ENCODE measurements at places on chromosomes 16 and 17.

DNA sequence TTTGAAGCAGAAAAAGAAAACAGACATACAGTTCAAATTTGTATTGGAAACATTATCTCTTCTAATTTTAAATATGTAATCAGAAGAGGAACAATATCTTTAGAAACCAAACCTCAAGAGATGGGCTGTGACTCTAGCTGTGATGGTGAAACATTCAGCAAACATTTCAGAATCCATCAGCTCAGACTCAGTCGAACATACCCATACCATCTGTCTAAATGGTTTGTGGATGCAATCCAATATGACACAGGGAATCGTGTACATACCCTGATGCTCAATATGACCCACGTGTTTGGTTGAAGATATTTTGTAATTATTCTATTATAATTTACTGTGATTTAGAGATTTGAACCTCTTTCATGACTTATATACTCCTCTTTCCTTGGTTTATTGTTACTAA is 665.2 kb upstream of the CDH8 start:
- DNase-seq = no peak

DNA sequence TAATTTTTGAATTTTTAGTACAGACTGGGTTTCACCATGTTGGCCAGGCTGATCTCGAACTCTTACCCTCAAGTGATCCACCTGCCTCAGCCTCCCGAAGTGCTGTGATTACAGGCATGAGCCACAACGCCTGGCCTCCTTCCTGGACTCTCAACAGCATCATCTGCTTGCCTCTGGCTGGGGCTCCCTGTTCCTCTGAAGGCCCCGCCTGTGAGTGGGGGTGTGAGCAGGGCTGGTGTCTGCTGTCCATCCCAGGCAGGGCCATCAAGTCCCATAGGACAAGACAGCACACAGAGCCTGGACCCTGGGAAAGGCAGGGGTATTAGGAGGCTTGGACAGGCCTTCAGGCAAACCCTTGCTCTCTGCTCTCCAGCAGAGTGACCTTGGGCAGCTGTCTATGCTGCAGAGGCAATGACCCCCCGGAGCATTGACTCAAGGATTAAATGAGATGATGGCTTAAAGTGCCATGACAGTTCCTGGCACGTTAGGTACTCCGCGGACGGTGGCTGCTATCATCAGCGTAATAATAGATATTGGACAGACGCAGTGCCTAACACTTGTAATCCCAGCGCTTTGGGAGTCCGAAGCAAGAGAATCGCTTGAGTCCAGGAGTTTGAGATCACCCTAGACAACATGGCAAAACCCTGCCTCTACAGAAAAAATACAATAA is 19.2 kb downstream of the SCNN1B start:
- no peak for DNase-seq

DNA sequence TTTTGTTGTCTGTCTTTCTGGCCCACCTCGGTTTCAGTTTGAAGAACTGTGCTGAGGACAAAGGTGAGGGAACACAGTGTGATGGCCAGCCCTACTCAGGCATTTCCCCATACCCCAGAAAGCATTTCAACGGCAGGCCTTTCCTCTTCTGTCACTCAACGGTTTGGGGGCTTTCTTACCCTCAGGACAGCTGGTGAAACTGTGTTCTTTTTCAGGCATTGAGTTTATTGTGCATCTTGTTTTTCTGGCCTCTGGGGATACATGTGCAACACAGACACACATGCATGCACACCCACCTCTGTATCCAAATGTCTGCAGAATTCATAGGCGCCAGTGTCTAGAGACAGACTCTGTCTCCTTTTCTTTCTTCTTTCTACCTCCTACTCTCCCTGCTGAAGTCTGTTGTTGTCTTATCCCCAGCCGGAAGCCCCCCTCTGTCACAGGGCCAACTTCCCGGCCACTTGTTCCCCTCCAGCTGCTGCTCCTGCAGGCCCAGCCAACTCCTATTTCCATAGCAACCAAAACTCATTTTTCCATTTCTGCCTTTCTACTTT is 17.0 kb downstream of the CHD9 start:
- DNase-seq = no peak

DNA sequence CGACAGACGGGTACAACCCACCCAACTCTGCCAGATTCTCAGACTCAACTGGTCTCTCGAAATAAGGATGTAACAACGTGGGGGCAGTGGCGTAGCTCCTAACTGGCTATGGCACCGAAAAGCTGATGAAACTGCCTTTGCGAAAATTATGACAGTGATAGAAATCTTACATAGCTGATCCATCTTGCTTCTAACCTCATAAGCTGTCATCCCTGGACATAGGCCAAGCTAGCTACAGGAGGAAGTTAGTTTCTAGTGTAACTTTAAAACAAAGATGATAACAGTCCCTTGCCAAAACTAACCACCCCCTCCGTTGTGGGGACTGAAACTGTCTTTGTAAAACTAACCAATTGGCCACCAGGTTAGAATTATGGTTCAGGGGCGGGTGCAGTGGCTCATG is 220.1 kb downstream of the SLC39A11 start:
- DNase-seq = no peak
